Mesenteric fat pad (tissue), 1 donor: ENCODE measurements at places on chromosomes 13 and 19.

DNA sequence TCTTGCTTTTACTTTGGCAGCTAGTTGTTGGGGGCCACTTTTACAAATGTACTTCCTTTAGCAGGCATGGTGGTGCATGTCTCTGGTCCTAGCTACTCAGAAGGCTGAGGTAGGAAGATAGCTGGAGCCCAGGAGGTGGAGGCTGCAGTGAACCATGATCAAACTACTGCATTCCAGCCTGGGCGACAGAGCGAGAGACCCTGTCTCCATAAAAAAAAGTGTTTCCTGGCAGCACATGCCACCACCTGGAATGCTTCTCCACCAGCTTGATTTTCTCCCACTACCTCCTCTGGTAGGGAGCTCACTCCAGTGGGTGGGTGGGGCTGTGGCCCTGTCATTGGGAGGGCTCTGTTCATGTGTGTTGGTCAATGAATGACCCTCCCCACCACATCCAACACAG lies 12.5 kb downstream of the FZR1 start:
- DNase-seq, result no peak

DNA sequence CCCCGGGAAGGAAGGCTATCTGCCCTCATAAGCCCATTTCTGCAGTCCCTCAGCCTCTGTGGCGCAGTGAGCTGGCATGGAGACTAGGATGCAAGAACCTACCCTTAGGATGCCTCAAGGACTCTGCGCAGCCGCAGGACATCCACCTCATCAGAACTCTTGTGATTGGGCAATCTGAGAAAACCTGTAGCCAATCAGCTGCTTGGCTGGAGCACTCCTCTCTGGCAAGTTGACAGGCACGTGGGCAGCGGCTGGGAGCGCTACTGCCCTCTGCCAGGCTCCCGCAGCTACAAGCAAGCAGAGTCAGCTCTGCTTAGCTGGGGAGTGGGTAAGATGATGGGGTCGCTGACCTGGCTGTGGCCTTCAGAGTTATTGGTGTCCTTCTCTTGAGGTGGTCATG lies 1.5 kb upstream of the ECSIT start:
- no peak for DNase-seq

DNA sequence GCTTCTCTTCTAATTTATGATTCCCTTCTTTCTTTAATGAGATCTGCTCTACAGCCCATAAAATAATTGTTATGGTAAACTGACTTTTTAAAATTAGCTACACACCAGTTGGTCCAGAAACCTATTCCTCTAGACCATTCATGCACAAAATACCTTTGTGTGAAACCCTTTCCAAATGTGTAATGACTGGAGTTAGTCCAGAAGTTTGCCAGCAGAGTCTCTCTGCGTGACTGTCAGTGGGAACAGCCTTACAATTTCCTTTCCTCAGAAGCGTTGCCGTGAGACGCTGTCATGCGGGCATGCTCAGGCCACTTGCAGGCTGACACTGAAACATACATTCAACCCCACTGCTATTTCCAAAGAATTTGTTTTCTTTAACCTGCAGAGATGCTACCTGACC lies 965.2 kb downstream of the PCDH9 start:
- no peak for DNase-seq

- DNase-seq, result no peak
Observed at GRCh38 chr19:44878120-44878865, 12.8 kb upstream of the TOMM40 start.

GRCh38 chr19:47615230-47615629 lies 6.3 kb downstream of the BICRA start:
- DNase-seq, result no peak

GRCh38 chr13:106186366-106187030 lies 349.0 kb downstream of the EFNB2 start:
- no peak for DNase-seq

GRCh38 chr13:109212650-109213049 lies 573.7 kb downstream of the IRS2 start:
- DNase-seq, result no peak

GRCh38 chr19:51702825-51703574 lies 9.9 kb downstream of the SPACA6 start:
- peak; percentile 89 for DNase-seq

DNA sequence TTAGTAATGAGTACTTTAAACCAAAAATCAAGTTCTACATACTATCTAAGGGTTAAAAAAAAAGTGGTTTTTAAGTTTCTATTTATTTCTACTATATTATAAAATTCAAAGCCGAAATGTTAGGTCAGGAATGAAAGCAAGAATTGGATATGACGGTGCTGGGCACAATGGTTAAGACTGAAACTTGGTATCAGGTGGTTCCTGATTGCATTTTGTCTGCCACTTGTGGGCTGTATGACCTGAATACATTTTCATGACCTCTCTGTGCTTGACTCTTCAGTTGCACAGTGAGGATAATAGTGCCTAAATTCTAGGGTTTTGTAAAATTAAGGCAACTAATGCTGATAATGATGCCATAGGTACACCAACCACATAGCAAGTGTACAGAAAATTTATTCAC lies 22.3 kb upstream of the ZNF675 start:
- DNase-seq, result no peak

- DNase-seq, result peak; percentile 78
Observed at GRCh38 chr13:112700291-112701060, 10.6 kb downstream of the ATP11A start.

DNA sequence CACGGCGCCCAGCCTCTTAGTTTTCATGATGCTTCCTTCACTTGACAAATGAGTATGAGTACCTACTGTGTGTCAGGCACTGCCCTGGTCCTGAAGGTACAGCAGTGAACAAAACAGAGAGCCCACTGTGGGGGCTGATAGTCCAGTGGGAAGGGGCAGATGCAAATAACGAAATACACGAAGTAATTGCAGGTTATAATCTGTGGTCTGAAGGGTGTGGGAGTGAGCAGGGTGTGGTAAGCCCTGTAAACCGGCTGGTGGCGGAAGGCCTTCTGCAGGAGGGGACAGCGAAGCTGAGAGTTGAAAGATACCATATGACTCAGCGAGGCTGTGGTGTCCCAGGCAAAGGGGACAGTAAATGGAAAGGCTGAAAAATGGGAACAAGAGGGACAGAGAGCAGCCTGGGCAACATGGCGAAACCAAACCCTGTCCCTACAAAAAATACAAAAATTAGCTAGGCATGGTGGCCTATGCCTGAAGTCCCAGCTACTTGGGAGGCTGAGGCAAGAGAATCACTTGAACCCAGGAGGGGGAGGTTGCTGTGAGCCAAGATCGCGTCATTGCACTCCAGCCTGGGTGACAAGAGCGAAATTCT lies 60.5 kb downstream of the MAP4K1 start:
- DNase-seq, result no peak

DNA sequence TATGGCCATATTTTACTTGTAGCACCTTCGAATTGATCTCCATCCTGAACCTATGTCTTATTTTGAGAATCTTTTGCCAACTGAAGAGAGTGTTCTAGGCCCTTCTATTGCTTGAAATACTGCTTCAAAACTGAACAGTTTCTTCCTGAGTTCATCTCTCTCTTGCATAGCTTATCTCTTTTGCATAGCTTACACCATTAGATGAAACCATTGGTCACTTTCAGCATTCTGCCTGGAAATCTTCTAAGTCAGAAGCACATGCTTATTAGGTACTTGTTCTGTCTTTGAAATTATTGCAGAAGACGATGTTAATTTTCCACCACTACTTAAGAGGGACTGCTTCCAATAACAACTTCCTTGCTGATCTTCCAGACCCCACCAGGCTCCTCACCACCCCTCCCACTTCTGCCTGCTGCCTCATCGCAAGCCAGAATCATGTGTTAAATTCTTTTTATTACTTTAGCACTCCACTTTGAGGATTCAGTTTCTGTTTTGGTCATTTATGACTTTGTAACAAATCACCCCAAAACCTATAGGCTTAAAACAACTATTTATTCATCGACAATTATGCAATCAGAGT lies 122.4 kb upstream of the MAB21L1 start:
- no peak for DNase-seq

DNA sequence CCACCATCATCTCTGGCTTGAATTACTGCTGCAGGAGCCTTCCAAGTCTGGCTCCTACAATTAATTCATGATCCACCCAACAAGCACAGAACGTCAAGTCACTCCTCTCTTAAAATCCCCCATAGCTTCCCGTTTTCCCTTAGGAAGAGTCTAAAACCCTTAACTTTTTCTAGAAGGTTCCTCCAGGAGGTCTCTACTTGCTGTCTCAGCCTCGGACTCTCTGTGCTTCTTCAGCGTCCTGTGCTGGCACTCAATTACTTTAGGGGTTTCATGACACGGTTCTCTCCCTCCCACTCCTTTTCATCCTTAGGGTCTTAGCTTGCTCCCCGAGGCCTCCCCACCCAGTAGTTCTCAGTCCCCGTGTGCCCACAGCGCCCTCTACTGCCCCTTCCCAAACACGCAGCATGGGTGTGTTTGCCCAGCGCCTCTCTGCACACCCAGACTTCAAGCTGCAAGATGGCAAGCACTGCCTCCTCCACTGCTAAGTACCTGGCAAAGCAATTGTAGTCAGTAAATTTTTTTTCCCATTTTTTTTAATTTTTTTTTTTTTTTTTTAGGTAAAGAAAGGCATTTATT lies 25.8 kb upstream of the MAP3K10 start:
- DNase-seq, result no peak

GRCh38 chr19:11321191-11322126 lies 18.0 kb downstream of the RAB3D start:
- DNase-seq, result no peak

DNA sequence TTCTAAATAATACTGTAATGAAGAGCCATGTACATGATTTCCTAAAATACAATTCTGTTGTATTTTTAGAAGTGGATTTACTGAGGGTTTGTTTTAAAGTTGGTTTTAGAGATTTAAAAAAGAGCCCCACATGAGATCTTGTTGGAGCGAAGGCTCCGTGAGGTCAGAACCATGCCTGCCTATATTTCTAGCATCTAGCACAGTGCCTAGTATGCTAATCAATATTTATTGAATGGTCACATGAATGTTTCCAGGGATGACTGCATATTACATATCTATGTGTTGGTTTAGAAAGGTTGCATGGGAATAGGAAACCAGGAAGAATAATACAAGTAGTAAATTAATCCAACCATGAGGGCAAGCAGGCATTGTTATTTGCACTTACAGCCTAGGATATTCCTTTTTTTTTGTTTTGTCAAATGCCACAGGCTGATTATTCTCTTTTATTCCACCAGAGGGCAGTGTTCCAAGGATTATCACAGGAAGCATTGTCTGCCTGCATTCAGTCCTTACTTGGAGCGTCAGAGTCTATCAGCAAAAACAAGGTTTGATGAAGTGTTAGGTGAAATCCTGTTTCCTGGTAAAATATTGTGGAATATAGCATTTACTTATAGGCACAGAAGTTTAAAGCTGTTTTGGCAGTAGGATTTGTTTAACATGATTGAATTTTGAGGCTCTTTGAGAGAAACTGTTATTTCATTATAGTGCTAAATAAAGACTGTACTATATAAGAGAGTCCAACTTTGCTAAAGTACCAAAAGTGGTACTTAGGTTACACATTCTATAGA lies 46.8 kb downstream of the COG3 start:
- DNase-seq, result no peak

DNA sequence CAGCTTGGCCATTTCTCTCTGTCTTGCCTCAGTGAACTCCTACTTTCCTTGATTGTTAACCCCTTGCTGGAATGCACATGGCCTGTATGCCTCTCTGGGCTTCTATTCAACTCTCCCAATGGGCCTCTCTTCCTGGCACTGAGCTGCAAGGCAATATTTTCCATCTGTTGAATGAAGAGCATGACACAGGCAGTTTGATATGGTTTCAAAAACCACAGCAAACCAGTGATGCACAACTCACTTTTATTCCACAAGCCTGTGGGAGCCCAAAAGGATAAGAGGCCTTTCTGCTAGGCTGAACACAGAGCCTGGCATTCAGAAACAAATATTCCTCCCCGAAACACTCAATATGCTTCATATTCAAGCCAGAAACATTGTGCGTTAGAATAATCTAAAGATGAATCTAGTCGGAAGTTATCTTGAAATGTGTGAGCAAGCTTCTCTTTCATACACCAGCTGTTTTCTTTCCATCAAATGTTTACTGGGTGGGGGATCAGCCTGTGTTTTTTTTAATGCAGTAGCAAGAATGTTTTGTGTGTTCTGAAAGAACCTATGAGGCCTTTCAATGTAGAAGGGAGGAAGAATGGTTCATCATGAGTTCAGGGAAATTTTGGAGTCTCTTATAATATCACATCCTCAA lies 443.1 kb upstream of the SPRY2 start:
- DNase-seq, result no peak

DNA sequence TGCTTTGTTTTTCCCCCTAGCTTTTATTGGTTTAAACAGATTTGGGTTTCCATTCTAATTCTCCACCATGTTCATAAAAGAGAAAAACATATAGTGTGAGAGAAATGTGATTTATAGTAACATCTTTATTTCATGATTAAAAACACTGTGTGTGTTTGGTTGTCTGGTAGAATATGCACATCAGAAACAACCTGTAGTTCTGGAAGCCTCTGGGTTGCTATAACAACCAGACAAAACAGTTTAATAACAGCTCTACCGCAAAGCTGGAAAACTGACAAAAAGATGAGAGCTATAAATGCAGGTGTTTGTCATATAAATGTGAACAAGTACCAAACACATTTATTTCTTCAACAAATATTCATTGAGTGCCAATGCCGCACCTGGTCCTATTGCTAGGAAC lies 9.8 kb downstream of the KBTBD6 start:
- DNase-seq, result no peak

DNA sequence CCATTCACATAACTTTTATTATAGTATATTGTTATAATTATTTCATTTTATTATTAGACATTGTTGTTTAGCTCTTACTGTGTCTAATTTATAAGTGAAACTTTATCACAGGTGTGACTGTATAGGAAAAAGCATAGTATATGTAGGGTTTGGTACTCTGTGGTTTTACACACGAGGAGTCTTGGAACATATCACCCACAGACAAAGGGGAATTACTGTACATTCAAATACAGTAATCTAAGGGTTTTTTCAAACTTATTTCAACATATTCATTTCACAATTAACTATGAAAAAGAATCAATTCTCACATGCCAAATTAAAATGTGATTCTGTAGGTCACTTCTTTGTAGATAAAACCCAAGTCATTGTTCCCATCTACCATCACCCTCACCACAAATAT lies 46.0 kb downstream of the RBM26 start:
- no peak for DNase-seq

DNA sequence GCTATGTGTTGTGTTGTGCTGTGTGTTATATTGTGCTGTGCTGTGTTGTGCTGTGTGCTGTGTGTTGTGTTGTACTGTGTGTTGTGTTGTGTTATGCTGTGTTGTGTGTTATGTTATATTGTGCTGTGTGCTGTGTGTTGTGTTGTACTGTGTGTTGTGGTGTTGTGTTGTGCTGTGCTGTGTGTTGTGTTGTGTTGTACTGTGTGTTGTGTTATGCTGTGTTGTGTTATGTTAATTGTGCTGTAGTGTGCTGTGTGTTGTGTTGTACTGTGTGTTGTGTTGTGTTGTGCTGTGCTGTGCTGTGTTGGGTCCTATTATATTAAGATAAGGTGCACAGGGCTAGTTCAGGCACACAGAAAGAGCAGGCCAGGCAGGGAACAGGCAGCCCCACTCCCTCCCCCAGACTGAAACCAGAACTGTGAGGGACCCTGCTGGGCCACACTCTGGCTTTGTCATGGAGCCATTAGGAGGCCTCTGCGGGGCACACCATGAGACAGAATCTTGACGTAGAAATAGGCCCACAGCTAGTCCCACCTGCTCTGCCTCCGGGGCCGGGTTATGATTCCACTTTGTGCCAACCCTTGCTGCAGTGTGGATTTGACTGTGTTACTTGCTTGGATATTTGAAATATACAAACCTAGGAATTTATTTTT lies 12.1 kb downstream of the SOX1 start:
- DNase-seq, result no peak
